ENCODE measurements at places on chromosomes 13 and 19.

DNA sequence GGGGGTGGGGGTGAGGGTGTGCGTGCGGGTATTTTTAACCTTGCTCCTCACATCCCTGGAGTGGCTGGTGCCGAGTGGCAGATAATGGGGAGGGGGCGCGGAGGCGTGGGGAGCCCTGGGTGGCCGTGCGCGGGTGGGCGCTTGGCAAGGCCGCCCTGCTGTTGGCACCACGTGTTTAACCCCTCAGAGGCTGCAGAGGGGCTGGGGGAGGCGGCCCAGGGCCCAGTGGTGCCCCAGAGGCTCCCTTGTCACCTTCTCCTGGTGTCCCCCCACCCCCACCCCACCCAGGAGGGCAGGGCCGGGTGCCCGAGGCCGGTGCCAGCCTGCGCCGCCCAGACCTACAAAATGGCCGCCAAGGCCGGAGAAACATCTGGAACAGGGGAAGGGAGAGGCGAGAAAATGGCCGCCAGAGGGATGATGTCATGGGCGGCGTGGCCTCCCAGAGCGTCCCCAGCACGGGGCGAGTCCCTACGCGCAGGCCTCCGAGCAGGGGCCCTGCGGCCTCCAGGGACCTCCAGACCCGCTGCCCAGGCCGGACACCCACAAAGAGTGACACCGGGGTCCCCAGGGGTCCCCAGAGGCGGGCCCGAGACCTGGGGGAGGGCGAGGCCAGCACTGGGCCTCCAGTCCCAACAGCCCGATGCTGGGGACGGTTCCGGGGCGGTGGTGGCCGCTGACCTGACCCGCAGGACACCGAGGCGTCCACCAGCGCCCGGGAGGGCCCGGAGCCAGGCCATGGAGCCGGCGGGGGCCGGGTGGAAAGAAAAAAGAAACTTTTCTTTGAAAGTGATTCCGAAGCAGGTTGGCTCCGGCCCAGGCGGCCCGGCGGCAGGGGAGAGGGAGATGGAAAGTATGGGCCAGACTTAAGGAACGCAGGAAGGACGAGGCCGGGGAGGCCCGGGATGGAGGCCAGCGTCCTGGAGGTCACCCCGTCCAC lies 38.2 kb downstream of the NFIC start:
- peak; percentile 83 for DNase-seq

DNA sequence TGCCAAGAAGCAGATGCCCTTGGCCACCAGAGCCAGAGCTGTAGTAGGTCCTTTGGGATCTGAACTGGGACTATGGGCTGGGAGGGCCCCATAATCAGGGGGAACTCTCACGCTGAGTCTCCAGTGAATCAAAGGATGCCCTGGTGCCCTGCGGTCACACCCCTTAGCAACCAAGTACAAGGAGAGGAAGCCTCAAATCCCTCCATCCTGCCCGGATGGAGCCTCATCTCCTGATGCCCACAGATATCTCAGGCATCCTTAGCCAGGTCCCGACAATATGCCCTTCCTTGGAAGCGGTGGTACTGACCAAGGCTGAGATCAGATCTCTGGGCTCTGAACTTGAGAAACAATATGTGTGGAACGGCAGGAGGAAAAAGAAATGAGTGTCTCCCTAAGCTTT lies 1.7 kb downstream of the PLEKHA4 start:
- no peak for DNase-seq

GRCh38 chr13:20713751-20714150 lies 10.3 kb downstream of the IL17D start:
- peak; percentile 32 for DNase-seq

DNA sequence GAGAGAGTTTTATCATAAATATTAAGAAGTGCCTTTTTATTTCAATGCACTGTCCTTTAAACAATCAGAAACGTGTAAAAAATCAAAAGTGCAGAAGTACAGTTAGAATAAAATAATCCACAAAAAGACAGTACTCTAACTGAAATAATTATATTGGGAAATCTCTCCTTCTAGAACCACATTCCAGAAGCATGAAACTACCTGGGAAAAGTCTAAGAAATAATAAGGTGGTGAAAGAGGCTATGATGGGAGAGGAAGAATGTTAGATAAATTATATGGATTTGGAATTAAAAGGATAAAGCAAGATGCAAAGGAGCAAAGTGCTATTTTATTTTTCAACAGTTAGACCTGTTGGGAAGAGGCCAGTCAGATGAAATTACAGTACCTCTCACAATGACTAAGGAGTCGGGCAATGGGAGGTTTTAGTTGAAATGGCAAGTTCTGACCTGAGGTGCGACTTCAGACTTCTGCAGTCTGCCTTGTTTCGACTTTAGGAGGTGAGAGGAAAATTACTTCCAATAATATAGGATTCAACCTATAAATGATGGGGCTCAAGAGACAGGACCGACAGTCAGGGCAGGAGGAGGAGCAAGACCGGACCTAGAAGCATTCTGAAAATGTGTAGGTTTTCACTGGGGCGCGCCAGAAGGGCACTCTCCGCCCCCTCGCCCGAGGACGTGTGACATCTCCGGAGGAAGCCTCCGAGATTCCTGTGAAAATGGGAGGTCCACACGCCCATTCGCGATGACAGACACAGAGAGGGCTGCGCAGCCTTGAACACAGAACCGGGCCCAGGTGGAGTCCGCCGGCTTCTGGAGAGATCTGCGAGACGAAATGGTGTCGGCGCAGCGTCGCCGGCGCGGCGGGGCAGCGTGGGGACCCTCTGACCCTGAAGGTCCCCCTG lies 717 bp downstream of the SPRYD7 start:
- peak; percentile 59 for DNase-seq

DNA sequence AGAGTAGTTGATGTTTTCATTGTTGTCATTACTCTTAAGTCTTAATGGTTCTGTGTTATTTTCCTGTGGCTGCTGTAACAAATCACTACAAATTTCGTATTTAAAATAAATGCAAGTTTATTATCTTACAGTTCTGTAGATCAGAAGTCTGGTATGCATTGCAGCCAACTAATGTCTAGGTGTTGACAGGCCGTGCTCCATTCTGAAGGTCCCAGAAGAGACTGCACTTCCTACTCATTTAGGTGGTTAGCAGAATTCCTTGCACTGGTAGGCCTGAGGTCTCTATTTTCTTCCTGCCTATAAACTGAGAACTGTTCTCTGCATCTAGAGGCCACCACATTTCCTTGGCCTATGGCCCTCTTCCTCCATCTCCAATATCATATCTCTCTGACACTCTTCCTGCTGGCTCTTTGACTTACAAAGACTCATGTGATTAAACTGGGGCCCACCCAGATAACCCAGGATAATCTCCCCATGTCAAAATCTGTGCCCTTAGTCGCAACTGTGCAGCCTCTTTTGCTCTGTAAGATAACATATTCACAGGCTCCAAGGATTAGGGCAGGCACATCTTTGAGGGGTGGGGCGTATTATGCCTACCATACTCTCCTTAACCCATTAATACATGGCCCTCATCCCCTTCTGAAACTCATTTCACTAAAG lies 468.4 kb downstream of the FOXO1 start:
- no peak for DNase-seq

- no peak for DNase-seq
These were observed 4.3 kb downstream of the N4BP2L1 start for GRCh38 chr13:32423592-32423991.

GRCh38 chr19:10848230-10848856 lies at the start of gene C19orf38:
Gene C19orf38 (plus strand): TSS chr19:10848415. CDS start chr19:10848509, 94 bp downstream.
- DNase-seq = no peak

- DNase-seq = no peak
These were observed 2.4 kb downstream of the SMG9 start for GRCh38 chr19:43752287-43752875.

GRCh38 chr13:83295686-83296085 lies 586.6 kb downstream of the SLITRK1 start:
- DNase-seq = no peak

DNA sequence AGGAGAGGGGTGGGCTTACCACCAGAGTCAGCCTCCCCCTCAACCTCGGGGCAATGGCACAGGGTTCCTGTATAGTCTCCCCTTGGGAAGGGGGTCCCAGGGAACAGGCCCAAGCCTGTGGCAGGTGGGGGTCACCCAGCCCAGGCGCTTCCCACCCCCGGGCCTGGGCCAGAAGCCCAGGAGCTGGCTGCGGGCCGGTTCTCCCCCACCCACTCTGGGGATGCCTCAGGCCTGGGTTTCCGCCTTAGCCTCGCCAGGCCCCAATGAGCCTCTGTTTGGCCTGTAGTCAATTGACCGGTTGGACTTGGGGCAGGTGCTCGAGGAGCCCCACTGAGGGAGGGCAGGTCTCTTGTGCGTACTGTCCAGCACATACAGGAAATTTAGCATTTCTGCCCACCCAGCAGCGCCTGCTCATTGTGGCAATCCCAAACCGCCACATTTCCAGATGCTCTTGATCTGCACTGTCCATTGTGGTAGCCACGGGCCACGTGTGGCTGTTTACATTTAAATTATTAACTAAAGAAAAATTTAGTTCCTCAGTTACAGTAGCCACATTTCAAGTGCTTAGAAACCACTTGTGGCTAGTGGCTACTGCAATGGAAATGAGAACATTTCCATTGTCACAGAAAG lies 9.9 kb downstream of the LYL1 start:
- no peak for DNase-seq

DNA sequence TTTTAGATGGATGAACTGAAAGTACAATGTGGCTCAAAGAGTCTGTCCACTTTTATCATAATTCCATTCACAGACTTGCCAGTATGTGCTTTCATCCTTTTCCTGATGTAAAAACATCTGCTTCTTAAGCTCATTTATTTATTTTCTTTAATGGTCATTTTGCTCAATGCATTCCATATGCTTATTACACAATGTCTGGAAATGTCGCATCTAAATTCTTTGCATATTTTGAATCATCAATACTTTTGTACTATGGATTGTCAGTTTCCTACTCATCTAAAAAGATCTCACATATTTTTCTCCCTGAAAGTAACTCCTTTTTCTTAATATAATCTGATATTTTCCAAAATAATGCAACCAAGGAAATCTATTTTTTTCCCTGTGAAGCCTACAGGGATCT lies 1315.8 kb downstream of the EFNB2 start:
- DNase-seq = no peak

DNA sequence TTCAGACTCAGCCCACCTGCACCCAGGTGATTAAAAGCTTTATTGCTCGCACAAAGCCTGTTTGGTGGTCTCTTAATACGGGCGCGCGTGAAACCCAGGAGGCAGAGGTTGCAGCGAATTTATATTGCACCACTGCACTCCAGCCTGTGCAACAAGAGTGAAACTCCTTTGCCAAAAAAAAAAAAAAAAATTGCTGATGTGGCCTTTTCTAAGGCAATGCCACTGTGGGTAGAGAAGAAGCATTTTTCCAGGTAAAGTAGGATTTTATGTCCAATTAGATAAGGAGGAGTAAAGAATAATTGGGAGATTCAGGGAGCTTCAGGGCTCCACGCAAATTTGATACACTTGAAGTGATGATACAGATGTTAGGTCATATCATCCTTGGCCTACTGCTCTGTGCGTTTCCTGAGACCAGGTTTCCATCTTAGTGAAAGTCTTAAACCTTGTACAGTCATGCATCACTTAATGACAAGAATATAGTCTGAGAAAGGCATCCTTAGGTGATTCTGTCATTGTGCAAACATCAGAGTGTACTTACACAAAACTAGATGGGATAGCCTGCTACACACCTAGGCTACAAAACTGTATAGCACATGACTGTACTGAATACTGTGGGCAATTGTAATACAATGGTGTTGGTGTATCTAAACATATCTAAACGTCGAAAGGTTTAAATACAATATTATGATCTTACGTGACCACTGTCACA lies 150.9 kb downstream of the SPRY2 start:
- DNase-seq = no peak

GRCh38 chr13:110149036-110149435 lies 157.9 kb downstream of the COL4A1 start:
- no peak for DNase-seq

- no peak for DNase-seq
These were observed 244.0 kb upstream of the RXFP2 start for GRCh38 chr13:31495336-31495735.

GRCh38 chr19:44869733-44870470 lies 21.2 kb upstream of the TOMM40 start:
- DNase-seq = peak; percentile 8

DNA sequence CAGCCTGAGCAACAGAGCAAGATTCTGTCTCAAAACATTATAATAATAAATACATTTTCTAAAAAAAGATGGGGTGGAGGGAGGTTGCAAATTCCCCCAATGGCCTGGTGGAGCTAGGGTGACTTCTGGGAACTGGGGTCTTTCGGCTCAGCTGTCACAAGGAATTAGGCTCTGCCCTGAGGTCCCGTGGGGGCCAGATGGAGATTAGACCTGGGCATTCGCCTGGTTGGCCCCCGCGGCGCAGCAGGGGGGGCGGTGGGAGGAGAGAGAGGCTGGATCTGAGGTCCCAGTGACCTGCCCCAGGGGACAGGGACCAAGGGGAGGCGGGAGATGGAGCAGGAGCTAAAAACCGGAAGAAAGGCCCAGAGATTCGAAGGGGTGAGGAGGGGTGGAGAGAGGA lies 14.8 kb downstream of the FUT6 start:
- no peak for DNase-seq

DNA sequence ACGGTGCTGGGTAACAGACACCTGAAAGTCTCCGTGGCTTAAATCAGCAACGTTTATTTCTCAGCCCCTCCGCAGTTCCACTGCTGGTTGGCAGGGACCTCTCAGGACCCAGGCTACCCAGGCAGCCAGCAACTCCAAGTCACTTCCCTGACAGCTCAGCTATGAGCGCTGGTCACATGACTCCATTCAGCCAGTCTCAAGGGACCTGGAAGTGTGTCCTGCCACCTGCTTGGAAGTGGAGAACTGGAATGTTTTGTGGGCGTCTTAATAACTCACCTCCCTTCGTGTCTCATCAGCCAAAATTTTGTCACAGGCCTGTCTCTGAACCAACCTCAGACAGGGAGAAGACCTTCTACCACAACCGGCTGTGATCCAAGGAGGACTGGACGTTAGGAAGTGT lies 72.8 kb downstream of the DPF1 start:
- DNase-seq = no peak

GRCh38 chr13:49936968-49937273 lies 781 bp upstream of the SPRYD7 start:
- no peak for DNase-seq

- DNase-seq = no peak
These were observed 10.2 kb downstream of the C19orf25 start for GRCh38 chr19:1468821-1469254.

- DNase-seq = no peak
These were observed 92.6 kb upstream of the FAM216B start for GRCh38 chr13:42688821-42689220.

DNA sequence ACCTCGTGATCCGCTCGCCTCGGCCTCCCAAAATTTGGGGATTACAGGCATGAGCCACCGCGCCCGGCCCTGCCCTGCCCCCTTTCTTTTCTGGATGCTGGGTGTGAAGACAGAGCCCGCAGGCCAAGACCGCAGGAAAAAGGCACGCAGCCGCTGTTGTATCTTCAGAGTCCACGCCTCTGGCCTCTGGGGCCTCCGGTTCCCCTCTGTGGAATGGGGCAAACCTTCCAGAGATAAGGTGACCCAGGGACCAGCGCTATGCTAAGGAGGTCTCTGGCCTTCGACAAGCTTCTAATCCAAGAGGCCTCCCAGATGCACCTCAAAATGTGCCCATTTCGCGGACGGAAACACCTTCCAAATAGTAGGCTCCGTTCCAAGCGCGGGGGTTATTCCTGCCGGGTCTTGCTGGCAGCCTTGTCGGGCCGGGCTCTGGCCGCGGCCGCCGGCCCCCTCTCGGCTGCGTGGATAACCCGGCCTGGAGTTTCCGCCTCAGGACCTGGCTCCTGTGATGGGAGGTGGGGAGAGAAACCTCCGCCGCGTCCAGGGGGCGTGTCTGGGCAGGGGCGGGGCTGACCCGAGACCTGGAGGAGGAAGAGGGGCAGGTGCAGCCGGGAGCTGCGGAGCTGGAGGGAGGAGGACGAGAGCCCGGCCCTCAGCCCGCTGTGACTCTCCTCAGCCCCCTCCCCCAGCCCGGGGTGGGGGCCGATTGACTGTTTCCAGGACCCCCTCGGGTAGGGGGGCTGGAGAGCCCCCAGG lies 13.1 kb downstream of the TJP3 start:
- peak; percentile 33 for DNase-seq
